ENCODE measurements at places on chromosomes 4 and X.

DNA sequence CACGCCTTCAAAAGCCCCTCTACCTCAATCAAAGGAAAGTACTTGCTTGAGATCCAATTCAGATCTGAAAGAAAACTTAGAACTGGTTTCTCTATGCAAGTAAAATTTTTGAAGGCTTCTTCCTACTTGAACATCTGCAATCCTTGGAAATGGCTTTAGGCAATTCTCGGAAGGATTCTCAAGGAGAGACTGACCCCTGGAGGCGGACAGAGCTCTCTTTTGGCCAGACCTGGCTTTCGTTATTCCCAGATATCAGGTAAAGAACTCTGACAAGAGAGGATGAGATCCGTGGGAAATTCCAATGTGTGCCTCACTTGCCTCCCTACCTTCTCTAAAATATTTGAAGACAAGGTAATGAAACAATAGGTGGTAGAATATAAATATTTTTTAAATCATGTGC, 670.3 kb upstream of the FAM241A start:
- DNase-seq = no peak

GRCh38 chrX:39311646-39312045, 510.4 kb downstream of the MID1IP1 start:
- DNase-seq = no peak

DNA sequence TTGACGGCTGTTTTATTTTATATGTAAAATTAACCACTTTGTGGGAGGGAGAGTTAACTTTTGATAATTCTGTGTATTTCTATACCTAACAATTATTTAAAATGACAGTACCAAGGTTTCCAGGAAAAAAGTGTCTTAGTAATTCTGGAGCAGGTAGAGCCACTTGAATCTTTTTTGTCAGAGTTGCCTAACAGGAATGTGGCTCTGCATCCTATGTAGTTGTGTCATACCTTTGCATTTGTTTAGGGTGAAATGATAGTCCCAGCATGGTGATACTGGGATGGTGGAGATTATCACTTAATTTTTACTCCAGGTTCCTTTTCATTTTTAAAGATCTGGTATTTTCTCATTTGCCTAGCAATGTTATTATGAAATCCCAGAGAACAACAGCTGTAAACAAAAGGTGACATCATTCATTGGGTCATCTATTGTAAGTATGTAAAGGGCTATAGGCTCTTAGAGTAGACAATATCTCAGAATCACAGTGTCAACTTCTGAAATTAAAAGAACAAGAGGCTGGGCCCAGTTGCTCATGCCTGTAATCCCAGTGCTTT, 9.6 kb downstream of the SGMS2 start:
- DNase-seq = no peak

DNA sequence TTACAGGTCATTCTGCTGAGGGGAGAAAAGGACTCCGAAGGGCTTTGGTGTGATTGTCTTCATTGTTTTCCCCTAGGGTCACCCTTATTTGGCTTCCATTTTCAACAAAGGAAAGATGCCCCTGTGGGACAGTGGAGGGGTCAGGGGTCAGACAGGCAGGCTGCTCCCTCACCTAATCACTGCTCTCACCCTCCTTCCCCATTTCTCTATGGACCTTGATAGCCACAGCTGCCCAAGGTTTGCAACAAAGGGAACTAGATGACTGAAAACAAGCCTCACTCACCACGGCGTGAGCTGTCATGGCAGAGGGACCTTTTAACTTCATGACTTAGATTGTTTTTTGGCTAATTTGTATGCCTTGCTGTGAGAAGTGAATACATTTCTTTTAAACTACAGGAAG, 40.7 kb downstream of the C4orf51 start:
- DNase-seq = no peak

DNA sequence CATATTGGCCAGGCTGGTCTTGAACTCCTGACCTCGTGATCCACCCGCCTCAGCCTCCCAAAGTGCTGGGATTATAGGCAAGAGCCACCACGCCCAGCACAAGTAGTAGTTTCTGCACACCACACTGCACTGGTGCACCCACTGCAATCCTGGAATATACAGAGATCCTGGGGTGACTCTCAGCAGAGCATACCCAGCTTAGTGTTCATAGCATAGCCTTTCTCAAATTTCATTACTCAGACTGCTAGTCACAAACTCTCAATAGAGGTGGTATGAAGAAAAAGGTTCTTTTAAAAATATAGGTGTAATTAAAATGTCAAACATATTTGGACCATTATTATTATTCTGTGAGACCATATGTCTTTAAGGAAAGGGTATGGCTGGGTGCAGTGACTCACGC, 6.2 kb upstream of the ARHGAP10 start:
- no peak for DNase-seq

- DNase-seq = no peak
Observed at GRCh38 chr4:174593701-174594100, 71.4 kb upstream of the HPGD start.

GRCh38 chr4:8345053-8345945, 75.7 kb downstream of the HTRA3 start:
- DNase-seq = no peak

GRCh38 chrX:100477467-100477866, 67.4 kb upstream of the PCDH19 start:
- DNase-seq = no peak

DNA sequence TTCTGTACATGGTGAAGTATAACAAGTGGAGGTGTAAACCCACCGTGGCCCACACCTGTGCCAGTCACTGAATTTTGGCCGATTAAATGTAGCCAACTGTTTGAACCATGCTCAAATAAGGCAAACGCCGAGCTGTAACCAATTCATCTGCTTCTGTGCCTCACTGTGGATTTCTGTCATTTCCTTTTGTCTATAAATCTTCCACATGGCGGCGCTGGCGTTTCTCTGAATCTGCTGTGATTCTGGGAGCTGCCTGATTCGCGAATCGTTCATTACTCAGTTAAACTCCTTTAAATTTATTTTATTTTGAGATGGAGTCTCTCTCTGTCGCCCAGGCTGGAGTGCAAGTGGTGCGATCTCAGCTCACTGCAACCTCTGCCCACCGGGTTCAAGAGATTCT, 19.2 kb downstream of the SUPT20HL2 start:
- no peak for DNase-seq

GRCh38 chrX:38276089-38276488, 51.2 kb downstream of the RPGR start:
- no peak for DNase-seq

GRCh38 chr4:145132511-145133098, 34.5 kb downstream of the ABCE1 start:
- DNase-seq = no peak

GRCh38 chr4:39044956-39045826, 13.0 kb upstream of the TMEM156 start:
- no peak for DNase-seq

DNA sequence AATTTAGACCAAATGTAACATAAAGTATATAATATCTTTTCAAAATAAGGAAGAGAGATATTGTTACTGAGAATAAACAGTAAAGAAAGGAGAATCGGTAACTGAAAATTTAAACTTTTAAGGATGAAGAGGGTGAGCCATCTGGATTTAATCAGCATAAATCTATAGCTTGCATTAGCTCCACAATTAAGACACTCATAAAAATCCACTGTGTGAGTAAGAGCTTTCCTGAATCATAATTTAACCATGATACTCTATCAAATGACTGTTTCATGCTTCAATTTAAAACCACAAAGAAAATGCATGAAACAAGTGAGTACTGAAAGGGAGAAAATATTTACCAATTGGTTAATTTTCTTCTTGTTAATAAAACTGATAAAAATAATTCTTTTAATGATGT, 951.5 kb upstream of the SLIT2 start:
- DNase-seq = no peak

- no peak for DNase-seq
Observed at GRCh38 chrX:13165266-13166189, 121.1 kb upstream of the FAM9C start.

DNA sequence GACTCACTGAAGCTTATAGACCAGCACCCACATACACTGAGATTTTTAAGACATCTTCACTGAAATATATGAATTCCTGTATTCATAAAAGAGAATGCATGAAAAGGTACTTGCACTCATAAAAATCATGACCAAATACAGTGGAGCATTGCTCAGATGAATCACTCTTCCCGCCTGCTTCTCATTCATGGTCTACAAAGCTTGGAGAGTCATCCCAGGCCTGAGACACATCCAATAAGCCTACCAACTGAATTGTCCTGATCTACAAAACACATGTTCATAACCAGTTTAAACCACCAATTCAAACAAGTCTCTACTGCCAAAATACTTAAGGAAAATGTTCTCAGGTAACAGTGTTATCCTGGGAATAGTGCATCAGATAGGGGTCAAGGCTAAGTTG, 38.1 kb downstream of the PROM1 start:
- DNase-seq = no peak

- DNase-seq = no peak
Observed at GRCh38 chrX:110218591-110218990, 99.3 kb downstream of the AMMECR1 start.

DNA sequence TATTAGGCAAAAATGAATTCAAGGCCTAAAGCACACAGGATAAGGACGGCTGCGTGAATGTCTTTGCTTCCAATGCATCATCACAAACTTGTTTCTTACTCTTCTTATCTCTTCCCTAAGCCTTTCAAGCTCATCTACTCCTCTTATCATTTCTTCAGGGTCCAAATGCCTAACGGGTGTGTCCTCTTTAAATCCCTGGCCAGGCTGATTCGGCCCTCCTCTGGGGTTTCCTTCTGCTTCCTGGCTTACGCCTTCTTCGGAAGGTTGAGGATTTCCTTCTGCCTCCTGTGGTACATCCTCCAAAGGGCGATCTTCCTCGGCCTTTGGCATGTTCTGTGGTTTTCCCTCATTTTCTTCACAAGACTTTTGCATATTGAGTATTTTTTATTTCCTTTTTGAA, 1.3 kb downstream of the TCEAL8 start:
- DNase-seq = no peak

All from HuH-7.5 (cell line).